ENCODE measurements at places on chromosomes 4 and X.

- DNase-seq = no peak
Observed at GRCh38 chrX:115562480-115562847, 1.5 kb downstream of the PLS3 start.

DNA sequence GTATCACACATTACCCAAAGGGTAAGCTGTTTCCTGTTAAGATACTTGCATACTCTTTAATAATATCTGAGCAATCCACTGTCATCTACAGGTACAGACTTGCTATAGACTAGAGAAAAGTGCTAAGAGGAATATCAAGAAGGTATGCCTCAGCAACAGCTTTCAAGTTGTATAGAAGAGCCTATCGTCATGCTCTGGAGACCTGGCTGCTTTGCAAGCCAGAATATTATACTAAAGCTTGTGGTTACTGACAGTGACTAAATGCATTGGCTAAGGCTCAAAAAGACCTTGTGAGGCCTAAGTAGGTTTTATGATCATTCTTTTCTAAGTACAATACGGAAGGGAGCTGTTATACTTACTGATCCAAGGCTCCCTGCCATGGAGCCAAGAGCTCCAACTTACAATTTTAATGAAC lies 11.3 kb downstream of the LAMP2 start:
- DNase-seq = no peak

GRCh38 chrX:148417934-148418333 lies 82.5 kb upstream of the AFF2 start:
- no peak for DNase-seq

GRCh38 chr4:76562836-76563453 lies 127.9 kb downstream of the SHROOM3 start:
- no peak for DNase-seq
